ENCODE measurements at places on chromosomes 7 and 10.

GRCh38 chr10:127407551-127407950 is 141.6 kb upstream of the NPS start:
- DNase-seq: no peak

- no peak for DNase-seq
Measured at GRCh38 chr7:45584261-45585210, 10.4 kb downstream of the ADCY1 start.

DNA sequence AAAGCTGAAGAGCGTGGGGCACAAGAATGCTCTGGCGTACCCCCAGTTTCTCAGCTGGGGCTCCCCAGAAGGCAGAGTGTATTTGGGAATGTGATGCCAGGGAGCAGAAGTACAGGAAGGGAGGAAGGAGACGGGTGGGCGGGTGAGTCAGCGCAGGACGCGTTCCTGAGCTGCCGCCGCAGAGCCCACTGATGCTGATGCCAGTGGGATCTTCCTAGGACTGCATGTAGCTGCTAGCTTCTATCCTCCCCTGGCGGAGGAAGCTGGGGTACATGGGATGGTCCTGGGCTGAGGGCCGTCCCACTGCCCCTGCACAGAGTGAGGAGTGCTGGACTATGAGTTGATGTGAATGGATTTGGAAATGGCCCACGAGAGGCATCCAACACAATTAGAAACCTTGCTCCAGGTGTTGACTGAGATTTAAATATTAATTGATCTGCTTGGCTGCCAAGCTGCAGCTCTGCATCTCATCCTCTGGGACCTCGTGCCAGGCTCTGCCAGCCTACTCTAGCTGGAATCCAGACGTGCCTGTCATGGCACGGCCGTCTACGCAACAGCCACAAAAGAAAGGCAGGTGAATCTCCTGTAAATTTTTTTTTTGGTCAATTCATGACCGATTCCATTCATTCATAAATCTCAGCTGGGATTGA is 66.2 kb upstream of the RHEB start:
- DNase-seq: no peak

DNA sequence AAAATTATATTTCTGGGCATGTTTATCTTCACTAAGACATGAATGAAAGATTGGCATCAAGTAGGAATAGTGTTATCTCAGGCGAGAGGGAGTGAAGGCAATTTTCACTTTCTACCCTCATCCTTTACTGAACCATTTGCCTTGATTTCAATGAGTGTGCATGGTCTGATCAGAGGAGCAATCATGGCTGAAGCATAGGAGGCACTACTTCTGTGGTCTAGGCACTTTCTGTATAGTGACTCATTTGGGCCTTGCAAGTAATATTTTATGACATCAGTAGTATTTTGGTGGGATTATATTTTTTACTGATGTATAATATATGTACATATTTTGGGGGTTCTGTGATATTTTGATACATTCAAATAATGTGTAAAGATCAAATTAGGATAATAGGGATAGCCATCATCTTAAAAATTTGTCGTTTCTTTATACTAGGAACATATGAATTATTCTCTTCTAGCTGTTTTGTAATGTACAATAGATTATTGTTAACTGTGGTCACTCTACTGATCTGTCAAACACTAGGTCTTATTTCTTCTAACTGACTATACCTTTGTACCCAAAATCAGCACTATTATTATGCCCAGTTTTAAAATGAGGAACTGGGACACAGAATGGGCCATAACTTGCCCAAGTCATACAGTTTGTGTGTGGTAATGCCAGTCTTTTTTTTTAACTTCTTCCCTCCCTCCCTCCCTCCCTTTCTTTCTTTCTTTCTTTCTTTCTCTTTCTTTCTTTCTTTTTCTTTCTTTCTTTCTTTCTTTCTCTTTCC is 101.9 kb downstream of the RAB11FIP2 start:
- DNase-seq: no peak

DNA sequence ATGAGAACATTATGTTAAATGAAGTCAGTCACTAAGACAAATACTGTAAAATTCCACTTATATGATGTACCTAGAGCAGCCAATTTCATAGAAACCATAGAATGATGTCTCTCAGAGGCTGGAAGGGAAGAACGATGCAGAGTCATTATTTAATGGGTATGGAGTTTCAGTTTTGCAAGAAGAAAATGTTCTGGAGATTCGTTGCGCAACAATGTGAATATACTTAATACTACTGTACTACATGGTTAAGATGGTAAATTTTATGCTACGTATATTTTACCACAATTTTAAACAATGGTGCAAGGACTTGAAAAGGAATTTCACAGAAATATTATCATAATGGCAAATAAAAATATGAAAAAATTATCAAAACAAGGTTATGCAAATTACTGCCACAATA is 972.6 kb downstream of the KCNMA1 start:
- no peak for DNase-seq

GRCh38 chr10:88114368-88114767 is 250.9 kb downstream of the PTEN start:
- peak; percentile 85 for DNase-seq

DNA sequence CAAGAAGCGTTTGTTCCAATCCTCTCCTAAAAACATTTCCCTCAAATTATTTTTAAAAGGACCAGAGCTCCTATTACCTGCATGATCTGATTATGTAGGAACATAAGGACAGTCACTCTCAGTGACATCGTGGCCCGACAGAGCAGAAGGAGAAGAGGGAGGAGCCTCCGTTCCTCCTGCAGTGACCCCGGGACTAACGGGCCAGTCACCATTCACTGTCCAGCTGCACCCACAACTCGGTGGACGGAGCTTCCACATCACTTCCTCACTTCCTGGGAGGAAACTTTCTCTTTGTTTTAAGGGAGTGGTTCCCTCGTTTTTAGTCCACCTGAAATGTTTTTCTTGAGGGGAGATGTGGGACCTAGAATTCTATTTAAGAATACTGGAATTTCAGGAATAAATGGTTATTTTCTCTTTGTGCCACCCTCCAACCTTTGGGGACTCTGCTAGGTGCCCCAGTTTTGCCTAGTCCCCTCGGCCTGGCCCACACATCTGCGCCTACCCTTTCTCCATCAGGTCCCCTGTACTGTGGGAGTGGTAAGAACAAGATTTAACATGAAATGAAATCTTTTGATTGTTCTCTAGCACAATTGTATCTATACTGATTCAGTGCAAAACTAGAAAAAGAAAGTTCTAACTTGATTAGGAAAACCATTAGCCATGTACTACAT is 173.5 kb upstream of the RNF32 start:
- DNase-seq: no peak

DNA sequence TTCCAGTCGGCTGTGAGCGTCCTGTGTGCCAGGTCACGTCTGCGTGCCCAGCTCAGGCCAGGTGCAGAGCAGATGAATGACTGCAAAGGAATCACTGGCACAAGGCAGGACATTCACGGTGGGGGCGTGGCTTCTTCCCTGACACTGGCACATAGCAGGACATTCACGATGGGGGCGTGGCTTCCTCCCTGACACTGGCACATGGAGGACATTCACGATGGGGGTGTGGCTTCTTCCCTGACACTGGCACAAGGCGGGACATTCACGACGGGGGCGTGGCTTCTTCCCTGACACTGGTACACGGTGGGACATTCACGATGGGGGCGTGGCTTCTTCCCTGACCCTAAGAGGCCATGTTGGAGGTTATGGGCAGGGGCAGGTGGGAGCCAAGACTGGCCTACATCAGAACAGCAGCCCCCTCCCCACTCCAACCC is 64.3 kb downstream of the MYL10 start:
- no peak for DNase-seq

DNA sequence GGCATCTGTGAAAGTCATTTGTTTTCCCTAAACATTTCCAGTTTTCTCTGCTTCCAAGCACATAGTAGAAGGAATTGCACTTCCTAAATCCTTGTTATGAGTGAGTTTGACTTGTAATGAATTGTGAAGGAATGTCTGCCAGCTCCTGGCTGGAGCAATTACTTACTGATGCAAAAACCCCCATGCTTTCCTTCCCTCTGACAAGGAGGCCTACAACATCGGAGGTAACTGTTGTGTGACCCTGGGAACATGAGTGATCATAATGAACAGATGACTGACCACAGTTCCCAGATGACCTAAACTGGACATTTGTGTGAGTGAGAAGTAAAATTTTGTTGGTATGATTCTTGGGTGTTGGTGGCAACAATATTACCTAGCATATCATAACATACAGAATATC is 21.4 kb upstream of the CPVL start:
- DNase-seq: no peak

- DNase-seq: no peak
Measured at GRCh38 chr7:53022893-53023292, 12.5 kb upstream of the POM121L12 start.

GRCh38 chr7:151276666-151277590 is 28.4 kb upstream of the SMARCD3 start:
- DNase-seq: peak; percentile 46

DNA sequence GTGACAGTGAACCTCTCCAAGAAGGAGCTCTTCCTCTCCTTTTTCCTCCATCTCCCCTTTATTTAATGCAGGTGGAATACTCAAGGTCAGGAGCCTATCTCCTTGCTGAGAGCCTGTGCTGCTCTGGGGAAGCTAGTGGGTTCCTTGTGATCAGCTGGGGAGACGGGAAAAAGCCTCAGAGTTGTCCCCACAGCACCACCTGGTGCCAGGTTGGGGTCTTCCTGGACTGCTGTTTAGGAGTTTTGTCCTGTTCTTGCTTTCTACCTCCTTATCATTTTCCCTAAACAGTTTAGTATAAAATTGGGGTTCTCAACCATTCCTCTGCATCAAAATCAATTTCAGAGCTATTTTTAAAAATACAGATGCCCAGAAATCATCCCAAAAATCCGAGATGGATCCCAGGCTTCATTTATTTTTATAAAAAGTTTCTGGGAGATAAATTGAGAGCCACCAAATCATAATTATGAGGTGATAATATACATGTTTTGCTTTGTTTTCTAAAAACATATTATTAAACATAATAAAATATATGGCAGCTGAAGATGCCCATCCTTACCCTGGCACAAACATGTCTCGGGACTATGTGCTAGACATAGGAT is 44.3 kb downstream of the MACC1 start:
- peak; percentile 66 for DNase-seq

DNA sequence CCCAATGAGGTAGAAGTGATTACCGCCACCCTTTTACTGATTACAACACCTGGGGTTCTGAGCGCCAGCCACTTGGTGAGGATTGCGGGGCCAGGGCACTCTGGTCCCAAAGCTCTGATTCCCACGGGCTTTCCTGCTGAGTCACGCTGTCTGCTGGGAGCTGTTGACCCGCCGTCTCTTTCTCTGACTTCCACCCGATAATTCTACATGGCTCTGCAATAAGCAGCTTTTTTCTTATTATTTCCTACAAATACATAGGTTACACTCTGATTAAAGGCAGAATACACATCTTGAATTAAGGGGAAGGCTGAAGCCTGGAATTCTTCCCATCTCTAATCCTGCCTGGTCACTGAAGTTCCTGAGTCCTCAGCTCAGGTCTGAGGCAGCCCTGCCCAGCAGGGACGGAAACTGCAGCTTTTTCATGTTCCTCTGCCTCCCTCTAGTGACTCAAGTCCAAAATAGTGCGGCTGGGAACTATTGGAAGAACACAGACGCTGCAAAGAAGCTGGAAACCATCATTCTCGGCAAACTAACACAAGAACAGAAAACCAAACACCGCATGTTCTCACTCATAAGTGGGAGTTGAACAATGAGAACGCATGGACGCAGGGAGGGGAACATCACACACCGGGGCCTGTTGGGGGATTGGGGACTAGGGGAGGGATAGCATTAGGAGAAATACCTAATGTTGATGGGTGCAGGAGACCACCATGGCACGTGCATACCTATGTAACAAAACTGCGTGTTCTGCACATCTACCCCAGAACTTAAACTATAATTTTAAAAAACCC is 178.3 kb downstream of the PRKCQ start:
- DNase-seq: peak; percentile 87

- no peak for DNase-seq
Measured at GRCh38 chr10:69838853-69839252, 37.1 kb downstream of the COL13A1 start.

- DNase-seq: no peak
Measured at GRCh38 chr7:20019757-20020432, 197.3 kb downstream of the MACC1 start.

DNA sequence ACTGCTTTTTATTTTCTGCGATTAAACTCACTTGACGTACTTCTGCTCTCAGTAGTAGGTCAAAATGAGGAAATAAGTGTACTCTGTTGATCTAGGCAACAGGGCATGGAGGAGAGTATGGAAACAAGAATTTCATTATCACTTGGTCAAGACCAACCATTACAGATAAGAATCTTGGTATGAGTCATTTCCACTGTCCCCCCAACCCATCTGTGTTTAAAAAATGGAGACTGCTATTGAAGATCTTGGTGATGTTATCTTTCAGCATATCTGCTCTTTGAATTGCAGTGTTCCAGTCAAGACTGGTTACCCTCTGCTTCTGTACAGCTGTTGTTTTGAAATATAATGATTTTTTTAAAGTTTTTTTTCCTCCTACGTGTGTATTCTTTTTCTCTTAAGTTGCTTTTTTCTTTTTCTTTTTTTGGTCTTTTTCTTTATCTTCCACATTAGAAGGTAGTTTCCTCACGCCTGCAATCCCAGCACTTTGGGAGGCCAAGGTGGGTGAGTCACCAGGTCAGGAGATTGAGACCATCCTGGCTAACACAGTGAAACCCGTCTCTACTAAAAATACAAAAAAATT is 11.7 kb downstream of the STAM start:
- DNase-seq: peak; percentile 77

DNA sequence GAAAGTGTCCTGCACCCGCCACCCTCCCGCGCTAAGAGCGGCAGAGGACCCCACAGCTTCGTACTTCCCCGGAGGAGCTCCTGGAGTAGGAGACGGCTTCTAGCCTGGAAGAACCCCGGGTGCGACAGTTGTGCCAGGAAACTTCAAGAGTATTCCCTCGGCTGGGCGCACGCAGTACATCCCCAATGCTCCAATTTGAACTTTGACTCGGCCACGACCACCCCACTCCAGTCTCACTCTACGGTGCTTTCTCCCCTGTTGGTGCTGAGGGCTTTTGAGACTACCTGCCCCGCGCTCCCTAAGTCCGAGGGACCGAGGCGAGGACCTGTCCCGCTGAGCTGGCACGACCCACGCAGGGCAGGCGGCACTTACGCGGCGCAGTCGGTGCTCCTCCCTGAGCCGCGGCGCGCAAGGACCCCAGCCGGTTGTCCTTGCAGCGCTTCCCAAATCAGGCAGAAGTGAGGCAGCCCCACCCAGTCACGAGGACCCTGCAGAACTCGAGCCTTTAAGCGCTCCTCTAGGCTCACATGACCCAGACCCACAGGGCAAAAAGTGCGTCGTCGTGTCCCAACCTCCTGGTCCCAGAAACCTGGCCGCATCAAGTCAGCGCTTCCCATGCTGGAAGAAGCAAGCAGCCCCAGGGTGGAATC is at the start of gene CPVL:
CPVL (minus strand) TSS at position 481 of the 650 bp plus-strand sequence. CDS start 25,476 bp downstream, outside the sequence.
- DNase-seq: peak; percentile 87

DNA sequence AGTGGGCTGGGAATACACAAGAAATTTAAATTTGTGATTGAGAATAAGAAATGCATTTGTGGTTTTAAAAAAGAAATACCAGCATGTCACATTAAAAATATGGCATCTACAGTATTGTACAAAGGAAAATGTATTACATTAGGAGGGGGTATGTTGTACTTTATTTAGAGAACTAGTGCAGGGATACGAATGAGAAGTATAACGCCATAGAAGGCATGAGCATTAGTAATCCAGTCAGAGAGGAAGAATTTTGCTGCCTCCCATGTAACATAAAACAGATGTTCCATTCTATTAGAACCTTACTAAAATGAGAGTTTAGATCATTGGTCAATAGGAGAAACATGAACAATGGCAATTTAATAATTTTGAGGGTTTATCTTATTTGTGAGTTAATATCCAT is 182.2 kb downstream of the ADK start:
- DNase-seq: no peak
